Astrocyte (in vitro differentiated cells and primary cell): ENCODE measurements at places on chromosomes 11 and 22.

DNA sequence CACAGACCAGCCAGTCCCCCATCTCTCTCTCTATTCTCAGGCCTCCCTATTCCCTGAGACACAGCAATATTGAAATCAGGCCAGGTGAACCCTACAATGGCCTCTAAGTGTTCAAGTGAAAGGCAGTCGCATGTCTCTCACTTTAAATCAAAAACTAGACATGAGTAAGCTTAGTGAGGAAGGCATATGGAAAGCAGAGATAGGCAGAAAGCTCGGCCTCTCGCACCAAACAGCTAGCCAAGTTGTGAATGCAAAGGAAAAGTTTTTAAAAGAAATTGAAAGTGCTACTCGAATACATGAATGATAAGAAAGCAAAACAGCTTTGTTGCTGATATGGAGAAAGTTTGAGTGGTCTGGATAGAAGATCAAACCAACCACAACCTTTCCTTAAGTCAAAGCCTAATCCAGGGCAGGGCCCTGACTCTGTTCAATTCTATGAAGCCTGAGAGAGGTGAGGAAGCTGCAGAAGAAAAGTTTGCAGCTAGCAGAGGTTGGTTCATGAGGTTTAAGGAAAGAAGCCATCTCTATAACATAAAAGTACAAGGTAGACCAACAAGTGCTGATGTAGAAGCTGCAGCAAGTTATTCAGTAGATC lies 19.8 kb upstream of the MPZL2 start:
- DNase-seq: no peak

- no peak for DNase-seq
Observed at GRCh38 chr22:24751518-24751917, 23.0 kb downstream of the PIWIL3 start.

DNA sequence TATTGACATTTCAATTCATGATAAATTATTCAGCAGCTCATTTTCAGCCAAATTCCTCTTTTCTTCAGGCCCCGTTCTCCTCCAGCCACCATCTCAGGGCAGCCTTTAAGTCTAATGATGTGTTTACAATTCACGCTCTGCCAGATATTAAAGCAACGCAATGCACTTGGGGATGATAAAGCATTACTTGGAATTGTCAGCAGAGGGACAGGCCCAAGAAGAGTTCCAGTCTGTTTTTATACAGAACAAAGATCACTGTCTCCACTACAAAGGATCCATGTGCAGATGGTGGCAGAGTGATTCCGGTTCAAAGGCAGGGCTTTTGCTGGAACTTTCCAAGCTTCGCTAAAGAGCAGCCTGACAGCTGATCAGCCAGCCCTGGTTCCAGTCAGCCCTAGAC lies 13.6 kb upstream of the GALNT18 start:
- DNase-seq: no peak

DNA sequence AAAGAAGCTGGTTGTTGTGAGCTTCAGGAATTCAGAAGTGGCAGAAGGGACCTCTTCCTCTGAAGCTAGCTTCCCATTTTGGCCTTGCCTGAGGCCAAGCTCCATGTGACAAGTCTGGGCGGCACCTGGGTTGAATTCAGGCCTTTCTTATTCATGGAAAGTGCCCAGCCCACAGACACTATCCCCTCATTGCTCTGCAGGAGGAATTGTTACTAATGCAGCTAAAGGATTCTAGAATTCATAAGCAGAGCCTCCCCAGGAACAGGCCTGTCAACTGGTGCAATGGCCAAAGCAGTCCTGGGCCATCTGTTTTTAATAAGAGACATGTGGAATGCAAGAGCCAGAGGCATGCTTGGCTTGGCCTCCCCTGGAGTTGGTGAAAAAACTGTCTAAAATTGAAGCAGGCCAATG lies 71.4 kb downstream of the SLC1A2 start:
- peak; percentile 29 for DNase-seq

- no peak for DNase-seq
Observed at GRCh38 chr11:133787379-133788141, 57.8 kb downstream of the SPATA19 start.

- no peak for DNase-seq
Observed at GRCh38 chr11:59729834-59730233, 16.2 kb upstream of the OR10V1 start.

GRCh38 chr11:95908826-95909225 lies 15.1 kb downstream of the MTMR2 start:
- peak; percentile 49 for DNase-seq
